MV-4-11 (cell line): ENCODE measurements at places on chromosomes 12 and 14.
A peak's percentile ranks its signal among the peaks of the same experiment; 100 is the strongest.

DNA sequence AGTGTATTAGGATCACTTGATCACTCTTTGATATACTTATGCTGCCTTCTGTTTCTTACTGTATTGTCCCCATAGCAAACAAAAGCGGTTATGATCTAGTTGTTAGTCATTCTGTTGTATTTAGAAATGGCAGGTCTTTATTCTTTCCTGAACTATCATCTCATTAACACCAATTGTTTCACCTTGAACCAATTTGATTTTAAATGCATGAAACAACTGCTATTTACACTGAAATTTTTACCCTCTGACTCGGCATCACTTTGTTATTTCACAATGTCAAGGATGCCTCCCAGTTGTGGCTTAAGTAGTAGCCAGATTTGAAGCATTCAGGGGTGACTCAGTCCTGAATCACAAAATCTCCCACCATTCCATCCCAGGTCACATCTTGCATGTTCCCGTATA is 303.5 kb downstream of the EGLN3 start:
- DNase-seq: no peak

- DNase-seq: no peak
Observed at GRCh38 chr14:78848234-78848820, 678.2 kb downstream of the NRXN3 start.

GRCh38 chr12:107843351-107844311 is 69.1 kb downstream of the ASCL4 start:
- no peak for DNase-seq

- DNase-seq: no peak
Observed at GRCh38 chr12:28974166-28974565, 174.9 kb upstream of the FAR2 start.

- no peak for DNase-seq
Observed at GRCh38 chr12:29869946-29870345, 86.2 kb upstream of the TMTC1 start.

DNA sequence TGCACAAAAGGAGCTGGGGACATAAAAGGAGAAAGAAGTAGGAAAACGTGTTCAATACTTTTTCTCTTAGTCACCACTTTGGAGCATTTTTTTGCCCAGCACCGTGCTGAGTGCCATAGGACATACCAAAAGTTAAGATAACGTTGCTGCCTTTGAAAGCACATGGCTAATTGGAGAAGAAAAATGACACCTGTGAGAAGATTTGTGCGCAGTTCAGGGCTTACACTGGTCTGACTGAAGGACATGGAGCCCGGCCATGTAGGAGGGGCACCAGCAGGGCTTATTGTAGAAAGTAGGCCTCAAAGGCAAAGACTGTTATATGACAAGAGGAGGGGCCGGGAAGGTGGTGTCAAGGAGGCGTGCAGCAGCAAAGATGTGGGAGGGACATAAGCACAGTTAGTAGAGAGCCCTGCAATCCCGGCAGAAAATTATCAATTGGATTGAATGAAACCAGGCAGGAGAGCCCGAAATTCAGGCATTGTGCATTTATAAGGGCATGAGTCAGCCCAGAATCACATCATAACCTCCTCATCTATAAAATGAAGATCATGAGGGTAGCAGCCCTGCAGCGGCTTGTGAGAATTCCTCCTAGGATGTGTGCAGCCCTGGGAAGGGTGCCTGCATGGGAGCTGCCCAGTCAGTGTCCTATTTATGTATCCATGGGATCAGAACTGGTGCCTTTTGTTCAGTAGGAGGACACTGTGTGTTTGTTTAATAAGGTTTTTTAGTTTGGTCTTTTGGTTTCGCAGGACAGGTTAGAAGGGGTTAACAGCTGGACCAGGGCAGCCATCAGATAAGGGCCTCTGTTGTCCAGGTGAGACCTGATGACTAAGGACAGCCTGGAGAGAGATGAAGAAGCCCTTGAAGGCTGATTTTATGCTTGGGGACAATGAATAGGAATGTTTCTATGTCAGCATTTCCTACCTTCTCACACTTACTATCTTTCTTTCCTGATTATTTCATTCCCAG is 122.4 kb downstream of the GPR135 start:
- no peak for DNase-seq

DNA sequence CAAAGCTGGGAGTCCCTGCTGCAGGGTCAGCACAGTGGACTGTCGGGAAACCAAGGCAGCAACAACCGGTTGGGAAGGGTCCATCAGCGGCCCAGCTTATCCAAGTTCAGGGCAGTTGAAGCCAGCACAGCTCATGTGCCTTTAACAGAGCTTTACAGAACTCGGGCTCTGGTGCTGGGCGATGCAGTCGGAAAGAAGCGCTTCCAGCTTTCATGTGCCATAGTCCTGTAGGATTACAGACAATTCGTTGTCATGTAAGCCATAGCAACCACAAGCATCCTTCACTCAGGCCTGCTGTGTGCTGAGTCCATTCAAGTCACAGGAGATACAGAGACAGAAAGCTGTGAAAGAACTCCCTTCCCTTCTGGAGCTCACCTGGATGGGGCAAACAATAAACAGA is 3.5 kb upstream of the FAM181A start:
- DNase-seq: no peak

DNA sequence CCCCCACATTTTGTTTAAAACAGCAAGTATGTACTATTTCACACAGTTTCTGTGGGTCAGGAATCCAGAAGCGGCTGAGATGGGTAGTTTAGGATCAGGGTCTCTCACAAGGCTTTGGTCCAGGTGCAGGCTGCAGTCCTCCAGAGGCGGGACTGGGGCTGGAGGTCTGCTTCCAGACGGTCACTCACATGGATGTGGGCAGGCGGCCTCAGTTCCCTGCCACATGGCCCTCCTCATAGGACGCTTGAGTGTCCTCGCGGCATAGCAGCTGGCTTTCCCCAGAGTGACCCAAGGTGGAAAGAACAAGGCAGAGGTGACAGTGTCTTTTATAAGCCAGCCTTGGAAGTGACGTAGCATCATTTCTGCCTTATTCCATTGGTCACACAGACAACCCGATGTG is 7.9 kb upstream of the C1RL start:
- DNase-seq: no peak

DNA sequence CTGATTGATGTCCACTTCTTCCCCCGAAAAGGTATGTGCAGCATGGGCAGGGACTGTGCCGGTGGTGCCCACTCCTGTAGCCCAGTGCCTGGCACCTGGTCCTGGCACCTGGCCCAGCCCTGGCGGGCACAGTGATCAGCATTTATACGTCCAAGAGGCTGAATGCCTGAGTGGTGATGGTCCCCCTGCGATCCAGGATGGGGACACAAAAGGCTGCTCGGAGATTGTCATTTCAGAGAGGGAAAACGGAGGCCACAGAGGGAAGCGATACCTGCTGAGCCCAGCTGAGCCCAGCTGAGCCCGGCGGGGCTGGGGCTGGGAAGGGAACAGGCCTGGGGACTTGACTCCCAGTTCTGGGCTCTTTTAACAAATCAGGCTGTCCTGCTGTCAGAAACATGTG is 55.8 kb downstream of the PRIMA1 start:
- DNase-seq: no peak

DNA sequence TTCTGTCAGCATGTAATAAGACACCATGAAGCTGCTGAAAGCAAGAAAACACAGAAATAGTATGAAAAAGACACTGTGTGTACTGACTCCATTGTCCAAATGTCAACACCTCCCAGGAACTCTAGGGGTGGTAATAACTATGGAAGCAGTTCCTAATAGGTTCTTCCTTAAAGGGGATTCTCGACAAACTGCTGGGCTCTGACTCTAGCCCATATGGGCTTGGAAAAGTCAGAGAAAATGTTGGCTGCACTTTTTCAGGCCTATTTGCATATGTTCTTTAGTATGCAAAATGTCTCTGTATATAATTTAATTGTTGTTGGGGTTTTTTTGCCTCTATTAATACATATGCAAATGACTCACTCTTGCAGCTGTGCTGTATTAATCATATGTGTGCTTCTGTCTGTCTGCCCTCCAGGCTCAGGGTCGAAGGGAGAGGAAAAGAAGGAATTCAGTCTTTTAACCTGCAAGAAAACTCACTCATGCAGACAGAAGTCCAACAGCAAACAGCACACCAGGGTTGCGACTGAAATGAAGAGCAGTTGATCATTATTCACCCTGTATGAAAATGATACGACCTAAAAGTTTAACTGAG is 317.6 kb downstream of the SOX5 start:
- DNase-seq: no peak

DNA sequence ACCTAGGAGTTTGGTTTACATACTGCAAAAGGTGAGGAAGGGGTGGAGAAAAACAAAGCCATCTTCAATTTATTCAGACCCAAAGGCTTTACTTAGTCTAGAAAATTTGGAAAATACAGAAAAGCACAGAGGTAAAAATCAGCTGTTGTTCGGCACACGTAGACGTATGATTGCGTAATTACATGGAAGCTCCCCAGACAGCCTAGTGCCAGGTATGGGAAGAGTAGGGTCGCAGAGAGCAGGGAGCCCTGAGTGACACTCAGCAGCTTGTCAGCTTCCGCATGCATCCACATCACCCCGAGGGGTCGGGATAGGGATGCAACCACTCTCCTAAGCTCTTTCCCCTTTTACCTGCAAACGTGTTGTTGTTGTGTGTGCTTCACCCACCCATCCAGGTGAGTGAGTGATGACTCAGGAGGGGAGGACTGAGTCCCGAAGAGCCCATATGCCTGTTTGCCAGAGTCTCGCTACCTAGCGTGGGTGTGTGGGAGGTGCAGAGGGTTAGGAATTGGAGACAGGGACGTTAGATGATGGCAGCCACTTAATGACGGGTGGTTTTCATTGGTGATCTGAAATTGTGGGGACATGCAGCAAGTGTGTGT is 20.1 kb downstream of the PIWIL1 start:
- DNase-seq: no peak

DNA sequence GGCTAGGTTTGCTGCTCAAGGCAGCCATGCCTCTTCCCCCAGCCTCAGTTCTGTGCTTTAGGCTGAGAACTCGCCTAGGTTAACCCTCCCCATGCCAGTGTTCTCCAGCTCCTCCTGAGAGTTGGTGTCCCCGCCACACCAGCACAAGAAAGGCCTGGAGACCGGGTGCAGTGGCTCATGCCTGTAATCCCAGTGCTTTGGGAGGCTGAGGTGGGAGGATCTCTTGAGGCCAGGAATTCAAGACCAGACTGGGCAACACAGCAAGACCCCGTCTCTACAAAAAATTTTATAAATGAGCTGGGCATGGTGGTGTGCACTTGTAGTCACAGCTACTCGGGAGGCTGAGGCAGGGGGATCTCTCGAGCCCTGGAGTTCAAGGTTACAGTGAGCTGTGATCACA is 10.2 kb downstream of the RIN3 start:
- no peak for DNase-seq

DNA sequence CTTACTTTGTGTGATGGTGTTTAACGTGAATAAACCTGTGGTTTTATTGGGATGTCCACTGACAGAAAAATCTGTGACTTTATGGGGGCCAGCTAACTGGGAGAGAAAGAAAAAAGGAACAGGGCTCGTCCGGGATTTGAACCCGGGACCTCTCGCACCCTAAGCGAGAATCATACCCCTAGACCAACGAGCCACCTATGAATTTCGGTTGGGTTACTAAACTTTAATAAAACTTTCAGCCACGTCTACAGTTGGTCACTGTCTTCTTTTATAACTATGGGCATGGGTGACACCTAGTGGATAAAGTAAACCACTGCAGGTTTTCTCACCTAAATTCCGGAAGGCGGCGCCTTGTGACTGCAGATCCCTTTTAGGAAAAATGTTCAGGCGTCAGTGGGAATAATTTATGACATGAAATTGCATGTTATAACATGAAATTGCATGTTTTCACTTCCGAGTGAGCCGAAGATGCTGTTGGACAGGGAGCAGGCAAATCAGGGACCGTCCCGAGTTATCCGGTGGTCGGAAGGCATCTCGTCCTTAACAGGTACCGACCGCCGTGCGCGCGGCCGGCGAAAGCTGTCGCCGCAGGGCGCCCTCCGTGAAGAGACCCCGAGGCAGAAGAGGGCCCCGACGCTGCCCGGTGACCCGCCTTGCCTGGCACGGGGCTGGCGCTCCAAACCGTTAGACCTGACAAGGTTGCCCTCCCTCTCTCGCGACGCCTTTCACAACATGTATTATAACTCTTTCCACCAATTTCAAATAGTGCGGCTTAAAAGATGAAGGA is 18.2 kb upstream of the RNASE12 start:
- peak; percentile 81 for DNase-seq

DNA sequence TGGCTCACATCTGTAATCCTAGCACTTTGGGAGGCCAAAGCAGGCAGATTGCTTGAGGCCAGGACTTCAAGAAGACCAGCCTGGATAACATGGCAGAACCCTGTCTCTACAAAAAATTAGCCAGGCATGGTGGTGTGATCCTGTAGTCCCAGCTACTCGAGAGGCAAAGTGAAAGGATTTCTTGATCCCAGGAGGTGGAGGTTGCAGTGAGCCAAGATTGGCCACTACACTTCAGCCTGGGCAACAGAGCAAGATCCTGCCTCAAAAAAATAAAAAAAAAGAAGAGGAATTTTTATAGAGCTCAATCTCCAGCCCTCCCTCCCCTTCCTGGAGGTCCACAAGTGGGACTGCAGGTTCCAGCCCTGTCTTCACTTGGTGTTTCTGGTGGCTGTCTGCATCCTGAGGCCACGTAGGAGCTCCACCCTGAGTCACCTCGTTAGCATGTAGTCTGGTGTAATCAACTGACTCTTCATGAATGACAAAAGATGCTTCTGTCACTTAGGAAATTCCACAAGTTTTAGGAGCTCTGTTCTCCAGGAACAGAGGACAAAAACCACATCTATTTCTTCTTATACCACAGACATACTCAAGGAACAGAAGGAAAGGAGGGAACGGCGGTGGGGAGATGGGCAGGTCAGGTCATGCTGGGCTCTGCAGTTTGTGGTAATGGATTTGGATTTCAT is 16.2 kb downstream of the CCDC62 start:
- DNase-seq: no peak

- DNase-seq: no peak
Observed at GRCh38 chr12:124477107-124477915, 90.1 kb downstream of the NCOR2 start.

DNA sequence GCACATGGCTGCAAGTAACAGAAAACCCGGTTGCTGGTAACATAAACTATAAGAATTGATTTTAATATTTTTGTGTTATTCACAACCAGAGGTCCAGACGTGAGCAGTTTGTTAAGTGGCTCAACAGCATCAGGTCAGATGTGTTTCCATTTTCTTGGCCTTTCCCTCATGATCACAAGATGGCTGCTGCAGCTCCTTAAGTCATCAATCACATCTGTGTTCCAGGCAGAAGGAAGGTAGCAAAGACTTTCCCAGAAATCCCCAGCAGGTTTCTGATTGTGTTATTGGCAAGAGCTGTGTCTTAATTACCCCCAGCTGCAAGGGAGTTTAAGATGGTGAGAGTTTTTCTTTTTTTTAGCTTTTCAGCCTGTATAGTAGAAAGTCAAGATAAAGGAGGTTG is 40.4 kb upstream of the MYL2 start:
- no peak for DNase-seq

DNA sequence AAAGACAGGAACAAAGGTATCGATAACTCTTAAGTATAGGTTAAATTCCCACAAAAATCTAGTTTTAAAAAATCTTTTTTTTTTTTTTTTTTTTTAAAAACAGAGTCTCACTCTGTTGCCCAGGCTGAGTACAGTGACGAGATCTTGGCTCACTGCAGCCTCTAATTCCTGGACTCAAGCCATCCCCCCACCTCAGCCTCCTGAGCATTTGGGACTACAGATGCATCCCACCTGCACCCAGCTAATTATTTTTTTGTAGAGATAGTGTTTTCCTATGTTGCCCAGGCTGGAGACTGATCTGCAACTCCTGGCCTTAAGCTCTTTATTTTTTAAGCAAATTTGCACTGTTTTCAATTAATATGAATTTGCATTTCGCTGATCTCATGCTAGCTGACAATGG is 9.8 kb downstream of the PSEN1 start:
- no peak for DNase-seq

GRCh38 chr12:58452546-58452945 is 467.8 kb downstream of the LRIG3 start:
- no peak for DNase-seq

GRCh38 chr12:31807773-31808097 is 78.9 kb upstream of the AMN1 start:
- no peak for DNase-seq
